ENCODE measurements at places on chromosomes 1 and 21.

DNA sequence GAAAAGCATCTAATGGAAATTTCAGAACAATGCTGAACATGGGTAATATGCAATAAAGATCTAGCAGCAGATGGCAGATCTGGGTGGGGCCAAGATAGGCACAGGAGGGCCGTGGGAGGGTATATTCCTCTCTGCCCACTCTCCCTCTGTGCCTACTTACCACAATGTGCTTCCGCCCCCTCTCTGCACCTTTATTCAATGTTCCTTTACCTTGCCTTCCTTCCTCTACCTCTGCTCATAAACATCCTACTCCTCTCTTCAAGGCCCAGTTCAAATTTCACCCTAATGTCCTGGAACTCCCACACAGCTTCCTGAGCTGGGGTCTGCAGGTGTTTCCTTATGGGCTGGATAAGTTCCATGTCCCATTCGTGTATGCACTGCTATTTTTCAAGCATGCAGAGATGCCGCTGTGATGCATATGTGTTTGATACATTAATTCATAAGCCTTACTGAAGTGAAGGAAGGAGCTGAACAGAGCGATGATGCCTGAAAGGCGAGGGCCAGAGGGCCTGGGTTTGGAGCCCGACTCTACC, 65.6 kb upstream of the EDEM3 start:
- no peak for DNase-seq

- DNase-seq: no peak
Observed at GRCh38 chr1:86739648-86740509, 35.5 kb downstream of the SH3GLB1 start.

DNA sequence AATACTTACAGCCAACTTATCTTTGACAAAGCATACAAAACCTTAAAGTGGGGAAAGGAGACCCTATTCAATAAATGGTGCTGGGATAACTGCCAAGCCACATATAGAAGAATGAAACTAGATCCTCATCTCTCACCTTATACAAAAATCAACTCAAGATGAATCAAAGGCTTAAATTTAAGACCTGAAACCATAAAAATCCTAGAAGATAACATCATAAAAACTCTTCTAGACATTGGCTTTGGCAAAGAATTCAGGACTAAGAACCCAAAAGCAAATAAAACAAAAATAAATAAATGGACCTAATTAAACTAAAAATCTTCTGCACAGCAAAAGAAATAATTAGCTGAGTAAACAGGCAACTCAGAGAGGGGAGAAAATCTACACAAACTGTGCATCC, 335.6 kb upstream of the PBX1 start:
- no peak for DNase-seq

DNA sequence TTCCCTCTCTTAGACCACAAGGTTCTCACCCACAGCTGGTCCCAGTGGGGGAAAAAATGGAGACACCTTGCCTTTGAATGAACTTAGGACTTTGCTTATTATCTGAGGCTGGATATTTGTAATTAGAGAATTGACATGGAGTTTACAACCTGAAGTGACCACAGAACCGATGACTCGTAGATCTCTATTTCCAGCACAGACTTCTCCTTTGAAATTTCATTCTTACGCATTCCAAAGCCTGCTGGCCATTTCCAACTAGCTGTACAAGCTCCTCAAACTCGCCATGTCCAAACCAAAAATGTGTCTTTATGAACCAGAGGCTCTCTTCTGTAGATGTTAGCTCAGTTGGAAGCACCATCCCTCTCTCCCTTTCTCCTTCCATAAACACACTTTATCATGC, 12.0 kb downstream of the RAB7B start:
- no peak for DNase-seq

DNA sequence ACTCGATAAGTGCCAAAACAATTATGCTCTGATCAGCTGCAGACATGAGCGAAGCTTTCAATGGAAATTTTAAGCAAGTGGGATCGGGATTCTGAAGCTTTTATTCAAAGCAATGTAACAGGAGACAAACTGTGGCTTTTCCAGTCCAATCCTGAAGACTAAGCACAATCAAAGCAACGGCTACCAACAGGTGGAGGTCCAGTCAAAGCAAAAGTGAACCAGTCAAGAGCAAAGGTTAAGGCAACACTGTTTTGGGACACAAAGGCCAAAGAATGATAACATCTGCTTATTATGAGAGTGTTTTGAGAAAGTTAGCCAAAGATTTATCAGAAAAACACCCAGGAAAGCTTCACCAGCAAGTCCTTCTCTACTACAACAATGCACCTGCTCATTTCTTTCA, 170.1 kb downstream of the SEC16B start:
- DNase-seq: no peak

- DNase-seq: no peak
Observed at GRCh38 chr1:2127187-2128145, 67.1 kb downstream of the FAAP20 start.

DNA sequence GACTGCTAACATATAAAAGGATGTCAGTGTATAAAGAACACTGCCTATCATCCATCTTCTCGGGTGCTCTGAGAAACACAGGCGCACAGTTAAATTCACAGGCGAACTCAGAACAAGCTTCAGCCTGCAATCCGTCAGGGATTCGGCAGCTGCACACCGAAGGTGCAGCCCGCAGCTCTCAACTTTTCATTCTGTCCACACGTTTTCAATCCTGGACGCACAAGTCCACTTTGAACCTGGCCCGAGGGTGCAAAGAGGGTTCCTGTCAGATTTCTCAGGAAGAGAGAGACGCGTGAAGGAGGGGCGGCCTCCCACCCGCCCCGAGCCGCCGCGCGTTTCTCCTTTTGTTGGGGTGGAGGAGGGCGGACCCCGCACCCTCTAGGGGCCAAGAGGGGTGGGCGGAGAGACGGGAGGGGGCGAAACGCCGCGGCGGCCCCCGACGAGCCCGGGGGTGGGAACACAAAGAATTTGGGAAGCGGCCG, 724 bp downstream of the DOCK7 start:
- DNase-seq: no peak

All from activated CD4-positive, alpha-beta T cell treated with anti-CD3 and anti-CD28 coated beads, Interleukin-2, amount 50 U/mL, for 24 hours (primary cell).